ENCODE measurements at places on chromosomes 7 and 10. TPM values are rescaled to one million over a fixed set of nuclear protein-coding genes. Genes with fewer than 3 reads are reported as not detected.
A peak's percentile ranks its signal among the peaks of the same experiment; 100 is the strongest.

DNA sequence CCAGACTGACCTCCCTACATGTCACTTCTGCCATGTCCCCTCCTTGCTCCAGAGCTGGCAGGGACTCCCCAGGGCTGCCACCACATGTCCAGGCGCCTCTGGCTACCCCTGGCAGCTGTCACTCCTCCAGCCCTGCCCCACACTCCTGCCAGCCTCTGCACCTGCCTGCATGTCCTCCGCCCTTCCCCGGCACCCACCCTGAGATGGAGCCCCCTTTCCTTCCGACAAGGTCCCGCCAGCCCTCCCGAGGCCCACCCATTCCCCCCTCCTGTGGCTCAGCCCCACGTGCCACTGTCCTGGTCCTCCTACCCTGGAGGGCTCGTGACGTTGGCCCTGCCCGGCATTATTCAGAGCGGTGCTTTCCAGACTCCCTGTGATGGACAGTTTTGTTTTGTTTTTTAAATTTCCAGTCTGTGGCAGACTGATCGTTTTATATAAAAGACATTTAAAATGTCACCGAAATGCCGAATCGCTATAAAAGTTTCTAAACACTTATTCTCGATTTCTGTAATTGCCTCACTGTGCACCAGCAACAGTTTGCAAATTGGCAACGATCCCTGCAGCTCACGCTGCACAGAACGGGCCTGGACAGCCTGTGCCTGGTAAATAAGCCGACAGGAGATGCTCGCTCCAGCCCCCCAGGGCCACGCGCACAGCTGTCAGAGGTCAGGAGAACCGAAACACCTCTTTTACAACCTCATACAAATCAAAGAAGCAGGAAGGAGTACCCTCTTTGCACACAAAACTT is 111.1 kb upstream of the SH2B2 start:
- H3K4me3 ChIP-seq: no peak overlapping the region
- H3K4me1 ChIP-seq: peaks cover 1% of the 10 kb centered on the region
- no peak overlapping the region for H3K27ac ChIP-seq

- no peaks in the 10 kb centered on the region for H3K4me1 ChIP-seq
- H3K36me3 ChIP-seq: no peaks in the 10 kb centered on the region
- no peak overlapping the region for H3K27ac ChIP-seq
- H3K4me3 ChIP-seq: no peak overlapping the region
Measured at GRCh38 chr7:158375034-158375433, 212.6 kb downstream of the PTPRN2 start.

DNA sequence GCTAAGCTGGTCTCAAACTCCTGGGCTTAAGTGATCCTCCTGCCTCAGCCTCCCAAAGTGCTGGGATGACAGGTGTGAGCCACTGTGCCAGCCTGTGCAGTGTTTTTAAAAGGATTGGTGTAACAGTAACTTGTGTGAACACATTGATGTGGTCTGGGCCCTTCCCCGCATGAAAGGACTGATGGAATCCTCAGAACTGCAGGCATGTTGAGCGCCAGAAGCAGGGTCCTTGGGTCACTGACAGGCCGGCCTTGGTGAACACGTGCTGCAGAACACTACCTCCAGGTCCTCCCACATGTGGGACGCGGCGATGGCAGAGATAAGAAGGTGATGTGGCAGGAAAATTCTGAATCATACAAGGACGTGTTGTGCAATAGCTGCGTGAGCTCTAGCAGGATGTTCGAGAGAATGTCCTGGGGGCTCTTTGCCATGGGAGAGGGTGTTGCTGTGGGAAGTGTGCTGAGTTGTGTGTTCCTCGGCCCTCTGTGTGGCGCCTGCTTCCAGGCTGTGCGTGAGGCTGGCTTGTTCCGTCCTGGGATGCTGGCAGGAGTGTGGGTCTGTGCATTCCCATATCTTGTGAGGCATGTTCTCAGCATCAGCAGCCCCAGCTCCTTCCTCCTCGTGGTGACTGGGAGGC is 68.2 kb downstream of the DNAJB6 start:
- H3K27me3 ChIP-seq: no peaks in the 10 kb centered on the region
- H3K27ac ChIP-seq: peak overlapping the region; percentile 13
- peaks cover 11% of the 10 kb centered on the region for H3K36me3 ChIP-seq

Gene PRSS37
- not detected for total RNA-seq

DNA sequence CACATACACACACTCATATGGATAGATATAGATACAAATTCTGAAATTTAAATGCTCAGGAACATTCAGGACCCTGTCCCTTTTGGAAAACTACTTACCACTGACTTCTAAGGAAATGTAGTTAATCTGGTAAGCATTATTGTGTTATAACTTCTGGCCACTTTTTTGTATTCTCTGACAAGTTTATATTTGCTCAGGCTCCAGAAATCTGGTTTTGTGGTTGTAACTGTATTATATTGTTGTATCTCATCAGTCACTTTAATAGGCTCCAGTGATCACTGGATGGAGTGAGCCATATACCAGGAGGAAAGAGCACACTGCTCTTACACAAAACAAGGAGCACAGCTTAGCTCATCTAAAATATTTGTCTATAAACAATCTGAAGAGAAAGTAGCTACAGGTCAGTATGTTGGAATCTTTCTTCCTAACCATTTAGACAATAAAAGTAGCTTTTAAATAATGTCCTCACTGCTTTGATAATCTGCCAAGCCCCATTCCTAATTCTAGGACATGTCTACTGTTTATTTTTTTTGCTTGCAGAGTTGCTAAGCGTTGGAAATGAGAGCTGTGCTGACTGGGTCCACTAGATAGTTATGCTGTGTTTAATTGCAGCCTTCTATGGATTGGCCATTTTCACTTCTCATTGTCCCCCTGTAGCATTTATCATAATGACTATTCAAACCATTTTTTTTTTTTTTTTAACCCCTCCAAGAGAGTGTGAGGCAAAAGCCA is 43.8 kb downstream of the SMNDC1 start:
- H3K27me3 ChIP-seq: no peaks in the 10 kb centered on the region
- DNase-seq: no peak
- H3K4me3 ChIP-seq: no peak overlapping the region
- H3K27ac ChIP-seq: no peak overlapping the region
- peaks cover under 1% of the 10 kb centered on the region for H3K36me3 ChIP-seq
- peaks cover 31% of the 10 kb centered on the region for H3K4me1 ChIP-seq

Gene C10orf71
- not detected for total RNA-seq
